ENCODE measurements at places on chromosomes 2 and 18.

GRCh38 chr2:229888031-229888430 lies 33.8 kb downstream of the TRIP12 start:
- no peak for DNase-seq
- no peaks in the 10 kb centered on the region for H3K36me3 ChIP-seq
- H3K27me3 ChIP-seq, result no peaks in the 10 kb centered on the region

- H3K36me3 ChIP-seq, result no peaks in the 10 kb centered on the region
- no peaks in the 10 kb centered on the region for H3K27me3 ChIP-seq
- H3K4me3 ChIP-seq, result no peak overlapping the region
- DNase-seq, result no peak
- H3K4me1 ChIP-seq, result no peaks in the 10 kb centered on the region
Measured at GRCh38 chr18:74525741-74526140, 8.6 kb upstream of the CNDP1 start.

- no peaks in the 10 kb centered on the region for H3K27me3 ChIP-seq
- DNase-seq, result no peak
- no peaks in the 10 kb centered on the region for H3K4me1 ChIP-seq
- no peaks in the 10 kb centered on the region for H3K36me3 ChIP-seq
Measured at GRCh38 chr2:95012881-95013550, 12.5 kb upstream of the MAL start.

DNA sequence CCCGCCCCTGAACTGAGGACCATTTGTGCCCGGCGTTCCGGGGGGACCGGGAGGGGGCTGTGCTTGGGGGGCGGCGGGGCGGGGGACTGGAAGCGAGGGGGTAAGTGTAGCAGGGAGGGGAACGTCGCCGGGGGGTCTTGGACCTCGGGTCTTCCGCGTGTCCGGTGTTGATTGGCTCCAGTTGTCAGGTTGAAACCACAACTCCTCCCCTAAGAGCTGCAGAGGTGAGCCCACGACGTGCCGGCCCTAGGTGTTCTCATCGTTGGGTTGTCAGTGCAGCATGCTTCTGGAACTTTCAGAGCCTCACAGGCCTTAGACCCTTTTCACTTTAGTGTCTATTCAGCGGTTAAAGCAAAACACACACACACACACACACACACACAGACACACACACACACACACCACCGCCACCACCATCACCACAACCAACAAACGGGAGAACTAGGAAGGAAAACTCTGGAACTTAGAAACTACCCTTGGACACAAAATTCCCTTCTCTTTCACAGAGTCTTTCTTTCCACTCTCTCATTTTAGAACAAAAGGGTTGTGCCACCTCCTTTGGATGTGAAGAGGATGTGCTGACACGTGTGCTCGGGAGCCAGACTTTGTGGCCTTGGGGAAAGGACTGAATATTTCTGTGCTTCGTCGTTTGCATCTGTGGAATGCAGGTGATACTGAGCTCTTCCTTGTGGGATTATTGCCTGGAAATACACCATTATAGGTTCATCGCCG lies 6.7 kb upstream of the DLX2 start:
- H3K36me3 ChIP-seq, result no peaks in the 10 kb centered on the region
- DNase-seq, result no peak
- peak overlapping the region; percentile 23 for H3K4me3 ChIP-seq
- peaks cover 55% of the 10 kb centered on the region for H3K27me3 ChIP-seq
- H3K27ac ChIP-seq, result no peak overlapping the region

- no peak overlapping the region for H3K27ac ChIP-seq
- H3K4me1 ChIP-seq, result no peaks in the 10 kb centered on the region
- H3K36me3 ChIP-seq, result no peaks in the 10 kb centered on the region
- H3K4me3 ChIP-seq, result no peak overlapping the region
- no peaks in the 10 kb centered on the region for H3K27me3 ChIP-seq
Measured at GRCh38 chr2:20680744-20681375, 13.9 kb downstream of the GDF7 start.

GRCh38 chr18:35095983-35096676 lies 54.9 kb downstream of the MAPRE2 start:
- no peaks in the 10 kb centered on the region for H3K4me1 ChIP-seq
- H3K27me3 ChIP-seq, result no peaks in the 10 kb centered on the region

DNA sequence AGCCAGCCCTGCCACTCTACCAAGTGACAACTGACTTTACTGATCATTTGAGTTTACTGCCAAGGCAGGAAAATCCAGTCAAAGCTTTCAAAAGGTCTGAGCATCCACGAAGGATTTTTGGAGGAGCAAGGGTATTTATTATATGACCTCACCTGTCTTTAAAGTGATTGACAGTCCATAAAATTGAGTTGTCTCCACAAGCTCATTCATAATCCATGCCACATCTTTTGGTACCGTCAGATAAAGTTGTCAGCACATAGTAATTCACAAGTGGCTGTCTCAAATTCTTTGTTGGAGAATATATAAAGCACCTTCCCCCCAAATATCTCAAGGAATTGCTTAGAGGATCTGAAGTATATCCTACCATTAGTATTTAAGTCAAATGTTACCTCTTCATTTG lies 240.5 kb downstream of the METTL4 start:
- H3K27ac ChIP-seq, result no peak overlapping the region
- H3K4me3 ChIP-seq, result no peak overlapping the region
- DNase-seq, result no peak
- H3K27me3 ChIP-seq, result no peaks in the 10 kb centered on the region
- no peaks in the 10 kb centered on the region for H3K36me3 ChIP-seq

GRCh38 chr18:55416791-55417190 lies 171.2 kb downstream of the TCF4 start:
- DNase-seq, result no peak
- no peaks in the 10 kb centered on the region for H3K36me3 ChIP-seq
- no peaks in the 10 kb centered on the region for H3K27me3 ChIP-seq
- no peak overlapping the region for H3K27ac ChIP-seq
